ENCODE measurements at places on chromosomes 4 and X. TPM values are rescaled to one million over a fixed set of nuclear protein-coding genes. Genes with fewer than 3 reads are reported as not detected.

MTCP1 gene
- 10.4 TPM for total RNA-seq

ASB9 gene
- total RNA-seq: 1.2 TPM

HHIP gene
- total RNA-seq: 5.1 TPM

APEX2 gene
- total RNA-seq: 3.2 TPM

GAGE12H gene
- total RNA-seq: not detected

XAGE2 gene
- not detected for total RNA-seq

TREX2 gene
- total RNA-seq: 2.3 TPM

XKRX gene
- total RNA-seq: 0.23 TPM

SPANXN4 gene
- not detected for total RNA-seq

WAS gene
- total RNA-seq: 0.69 TPM

HSFX3 gene
- not detected for total RNA-seq

NIPAL1 gene
- total RNA-seq: 3.0 TPM

WDR17 gene
- 84.2 TPM for total RNA-seq

TSPAN5 gene
- 45.4 TPM for total RNA-seq

CENPC gene
- 32.3 TPM for total RNA-seq

Data from diencephalon (tissue), 1 donor.